Fibroblast of skin of left quadriceps (primary cell): ENCODE measurements at places on chromosomes 4 and X.

- DNase-seq, result no peak
Measured at GRCh38 chr4:183078634-183079033, 20.4 kb upstream of the WWC2 start.

GRCh38 chr4:75232546-75232945, 281.7 kb downstream of the RCHY1 start:
- no peak for DNase-seq

- no peak for DNase-seq
Measured at GRCh38 chr4:3288571-3289094, 4.2 kb upstream of the RGS12 start.

DNA sequence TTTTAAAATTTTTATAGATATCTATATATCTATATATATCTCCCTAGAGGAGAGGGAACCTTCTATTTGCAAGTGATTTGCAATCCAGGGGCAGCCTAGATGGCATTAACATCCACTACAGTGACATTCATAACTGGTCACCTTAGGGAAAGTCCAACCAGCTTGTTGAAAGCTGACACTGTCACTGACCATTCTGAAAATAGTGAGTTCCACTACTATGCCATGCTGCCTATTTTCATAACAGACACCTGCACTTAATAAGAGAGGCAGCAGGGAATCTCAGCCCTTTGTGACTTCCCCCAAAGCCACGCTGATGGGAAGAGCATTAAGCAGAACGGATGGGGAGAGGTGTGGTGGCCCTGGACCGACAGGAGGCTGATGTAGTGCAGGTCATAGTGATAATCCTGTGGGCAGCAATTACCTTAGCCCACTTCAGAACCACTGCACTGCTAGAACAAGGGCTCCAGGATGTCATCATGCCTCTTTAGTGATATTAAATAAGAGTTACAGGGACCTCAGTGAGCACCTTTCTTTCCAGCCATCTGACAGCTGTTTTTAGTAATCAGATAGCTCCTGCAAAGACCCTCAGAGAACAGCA, 51.3 kb downstream of the GPRIN3 start:
- no peak for DNase-seq

DNA sequence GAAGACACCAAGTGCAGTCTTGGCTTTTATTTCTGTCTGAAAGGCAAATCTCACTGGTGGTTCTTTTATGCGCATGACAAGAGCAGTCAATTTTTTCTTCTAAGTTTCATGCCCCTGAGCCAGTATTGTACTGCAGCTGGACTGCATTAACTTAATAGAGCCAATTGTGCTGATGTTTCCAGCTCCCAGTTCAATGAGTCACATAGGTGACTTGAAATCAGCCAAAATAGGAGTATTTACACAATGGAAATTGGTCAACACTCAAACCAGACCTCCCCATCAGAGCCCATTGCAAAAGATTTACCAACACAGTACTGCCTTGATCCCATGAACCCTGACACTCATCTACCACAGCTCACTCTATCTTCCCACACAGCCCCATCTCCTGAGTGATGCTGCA, 100.3 kb upstream of the GUCY1A1 start:
- no peak for DNase-seq

GRCh38 chr4:184362396-184362795, 112.0 kb downstream of the IRF2 start:
- DNase-seq, result no peak

DNA sequence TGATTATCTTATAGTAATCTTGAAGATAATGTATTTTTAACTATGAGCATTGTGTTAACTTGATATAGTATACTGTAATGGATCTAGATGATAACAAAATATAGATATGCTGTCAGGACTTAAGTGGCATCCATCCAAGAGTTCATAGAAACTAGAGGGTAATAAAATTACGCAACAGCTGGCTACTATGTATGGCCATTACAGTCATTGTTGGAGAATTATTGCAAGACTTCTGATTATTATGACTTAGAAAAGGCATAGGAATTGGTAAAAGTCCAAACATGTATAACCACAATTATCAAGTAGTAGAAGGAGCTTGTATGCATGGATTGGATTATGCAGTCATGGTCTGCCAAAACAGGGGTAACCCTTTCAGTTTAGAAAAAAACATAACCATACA, 9.5 kb downstream of the OGT start:
- DNase-seq, result peak; percentile 77
